Effector memory CD4-positive, alpha-beta T cell (primary cell): ENCODE measurements at places on chromosomes 4 and X.

DNA sequence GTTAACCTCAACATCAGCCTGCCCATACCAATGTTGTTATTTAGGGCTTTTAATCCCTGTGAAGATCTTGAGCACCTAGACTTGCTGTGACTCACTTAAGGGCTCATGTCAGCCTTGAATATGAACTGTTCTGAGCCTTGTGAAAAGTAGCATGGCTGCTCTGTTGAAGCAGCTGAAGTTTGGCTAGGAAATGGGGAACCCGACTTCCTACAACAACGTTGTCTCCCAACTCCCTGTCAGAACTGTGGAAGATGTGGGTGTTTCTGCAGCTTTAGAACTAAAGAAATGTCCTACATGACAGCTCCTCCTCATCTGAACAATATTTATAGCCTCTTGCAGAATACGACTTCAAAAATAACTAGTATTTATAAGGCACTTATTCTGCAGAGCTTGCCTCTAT lies 27.5 kb downstream of the STOX2 start:
- H3K27me3 ChIP-seq = no peaks in the 10 kb centered on the region
- no peak for DNase-seq
- H3K36me3 ChIP-seq = no peaks in the 10 kb centered on the region
- H3K4me1 ChIP-seq = no peaks in the 10 kb centered on the region
- no peak overlapping the region for H3K27ac ChIP-seq

DNA sequence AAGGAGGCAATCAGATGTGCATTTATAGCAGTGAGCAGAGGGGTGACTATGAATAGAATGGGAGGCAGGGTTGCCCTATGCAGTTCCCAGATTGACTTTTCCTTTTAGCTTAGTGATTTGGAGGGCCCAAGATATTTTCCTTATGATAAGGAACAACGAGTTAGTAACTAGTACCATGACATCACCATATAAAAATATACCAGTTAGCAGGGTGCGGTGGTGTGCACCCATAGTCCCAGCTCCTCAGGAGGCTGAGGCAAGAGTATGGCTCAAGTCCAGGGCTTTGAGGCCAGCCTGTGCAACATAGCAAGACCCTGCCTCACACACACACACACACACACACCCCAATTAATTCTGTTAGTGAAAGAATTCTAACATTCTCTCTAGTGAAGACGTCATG lies 53.0 kb downstream of the IL13RA2 start:
- DNase-seq = no peak
- H3K27ac ChIP-seq = no peak overlapping the region

DNA sequence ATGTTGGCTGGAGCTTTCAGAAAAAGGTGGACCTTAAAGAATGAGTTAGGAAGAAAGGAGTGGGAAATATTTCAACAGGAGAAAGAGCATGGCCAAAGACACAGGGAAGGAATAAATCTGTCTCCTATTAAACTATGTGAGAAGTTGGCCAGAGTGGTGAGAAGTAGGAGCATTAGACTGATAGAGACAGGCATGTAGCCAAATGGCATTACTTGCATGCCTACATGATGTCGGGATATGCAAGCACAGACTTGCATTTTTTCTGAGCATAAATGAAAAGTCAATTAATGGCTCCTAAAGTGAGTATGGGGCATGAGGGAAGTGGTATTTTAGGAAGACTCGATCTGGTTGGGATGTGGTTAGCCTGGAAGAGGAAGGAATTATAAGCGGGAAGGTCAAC lies 279.6 kb upstream of the PITX2 start:
- no peak for DNase-seq
- H3K27ac ChIP-seq = no peak overlapping the region
- H3K27me3 ChIP-seq = no peaks in the 10 kb centered on the region

- DNase-seq = no peak
- H3K27ac ChIP-seq = no peak overlapping the region
- peak overlapping the region; percentile 8 for H3K4me3 ChIP-seq
- H3K36me3 ChIP-seq = no peaks in the 10 kb centered on the region
Measured at GRCh38 chr4:184503869-184504300, 29.5 kb upstream of the IRF2 start.

- peak; percentile 49 for DNase-seq
- no peaks in the 10 kb centered on the region for H3K27me3 ChIP-seq
- no peaks in the 10 kb centered on the region for H3K36me3 ChIP-seq
- no peaks in the 10 kb centered on the region for H3K4me1 ChIP-seq
- peak within 1 kb of the TSS; percentile 49 for H3K4me3 ChIP-seq
- peak within 1 kb of the TSS; percentile 49 for H3K27ac ChIP-seq
Measured at GRCh38 chrX:107775734-107776511, at the start of gene TSC22D3. TSS of gene TSC22D3 (minus strand) at chrX:107775787. CDS start at chrX:107775419, 368 bp downstream.

DNA sequence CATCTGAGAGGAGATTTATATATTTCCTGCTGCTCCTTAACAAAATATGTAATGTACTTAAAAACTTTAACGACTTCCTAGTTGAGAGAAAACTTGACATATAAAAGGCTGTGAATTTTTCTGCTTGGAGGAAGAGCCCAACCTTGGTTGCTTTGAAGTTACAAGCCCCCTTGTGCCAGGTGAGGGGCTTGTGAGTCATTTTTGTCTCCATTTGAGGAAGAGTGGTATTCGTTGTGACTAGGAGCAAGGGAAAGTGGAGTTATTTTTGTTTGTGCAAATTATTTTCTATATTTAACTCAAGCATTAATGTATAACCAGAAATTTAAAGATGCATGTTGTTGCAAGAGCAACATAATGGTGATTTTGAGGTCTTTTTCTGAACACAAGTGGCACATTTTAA lies 99.0 kb upstream of the DDX3X start:
- H3K36me3 ChIP-seq = peaks cover 23% of the 10 kb centered on the region
- no peak for DNase-seq
- H3K4me3 ChIP-seq = no peak overlapping the region
- H3K27ac ChIP-seq = no peak overlapping the region

- DNase-seq = no peak
- H3K4me3 ChIP-seq = no peak overlapping the region
- H3K27me3 ChIP-seq = no peaks in the 10 kb centered on the region
Measured at GRCh38 chrX:71978164-71978563, 67.5 kb downstream of the NHSL2 start.
